ENCODE measurements at places on chromosomes 2 and 18. TPM values are rescaled to one million over a fixed set of nuclear protein-coding genes. Genes with fewer than 3 reads are reported as not detected.

The CYS1 gene
- total RNA-seq, result 0.80 TPM

The RNF125 gene
- total RNA-seq, result 15.8 TPM

DNA sequence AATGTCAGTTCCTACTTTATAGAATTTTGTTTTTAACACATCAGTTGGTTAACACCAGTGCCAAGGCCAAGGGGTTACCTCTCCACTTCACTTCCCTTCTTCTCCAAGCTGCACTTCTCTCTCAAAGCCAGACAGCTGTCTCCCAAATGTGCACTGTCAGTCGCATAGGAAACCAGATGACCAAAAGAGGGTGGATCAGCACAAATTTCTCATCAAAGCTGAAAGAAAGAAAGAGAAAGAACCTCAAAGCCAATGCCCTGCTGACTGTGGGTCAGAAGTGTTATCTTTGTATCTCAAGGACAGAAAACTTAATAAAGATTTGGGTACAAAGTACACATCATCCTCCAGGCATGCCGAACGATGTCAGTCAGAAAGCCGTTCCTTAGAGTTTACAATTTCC is 32.2 kb downstream of the SPATS2L start:
- no peak for DNase-seq

DNA sequence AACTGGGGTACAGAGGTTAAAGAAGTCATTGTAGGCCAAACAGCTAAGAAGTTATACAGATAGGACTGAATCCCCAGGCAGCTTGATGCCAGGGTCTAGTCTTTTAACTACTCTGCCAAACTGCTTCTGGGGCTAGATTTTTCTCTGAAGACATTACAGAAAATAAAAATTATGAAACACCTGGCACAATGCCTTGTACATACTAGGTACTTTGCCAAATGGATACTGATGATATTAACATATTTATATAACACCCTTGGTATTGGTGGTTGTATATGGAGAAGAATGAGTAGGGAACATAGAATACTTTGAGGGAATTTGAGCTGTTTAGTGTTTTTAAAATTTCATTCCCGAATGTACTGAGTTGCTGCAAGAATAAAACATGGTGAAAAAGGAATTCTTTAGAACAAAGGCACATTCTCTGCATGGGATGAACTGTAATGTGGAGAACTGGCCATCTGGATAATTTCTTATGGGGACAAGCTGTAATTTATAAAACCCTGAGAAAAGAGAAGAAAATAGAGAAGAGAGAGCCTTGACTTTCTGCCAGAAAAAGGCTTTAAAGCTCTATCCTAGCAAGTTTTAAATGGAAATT is 210.9 kb upstream of the TMEM200C start:
- no peak for DNase-seq

The SP140 gene
- 2.6 TPM for total RNA-seq

- DNase-seq, result no peak
Observed at GRCh38 chr2:96157649-96158553, 12.7 kb upstream of the DUSP2 start.

The UCN gene
- 1.0 TPM for total RNA-seq

The CCNYL1 gene
- total RNA-seq, result 24.4 TPM

Data from mesenteric fat pad (tissue), 1 donor.